MG63 (cell line): ENCODE measurements at places on chromosomes 7 and 10.

DNA sequence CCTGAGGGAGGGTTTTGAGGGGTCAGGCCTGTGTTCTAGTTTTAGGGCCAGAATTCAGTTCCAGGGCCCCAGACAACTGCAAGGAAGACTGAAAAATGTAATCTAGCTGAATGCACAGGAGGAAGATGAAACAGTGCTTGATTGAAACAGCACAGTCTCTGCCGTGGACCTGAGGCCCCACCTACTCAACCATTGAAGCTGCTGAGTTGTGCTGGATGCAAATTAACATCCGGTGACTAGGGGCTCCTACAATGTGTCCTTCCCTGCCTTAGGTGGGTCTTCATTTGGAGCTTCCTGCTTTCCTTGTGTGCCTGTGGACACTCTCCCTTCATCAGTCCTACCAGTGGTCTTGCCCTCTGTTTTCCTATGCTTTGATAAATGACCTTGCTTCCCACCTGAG, 5.7 kb downstream of the GLRX3 start:
- no peak for DNase-seq

DNA sequence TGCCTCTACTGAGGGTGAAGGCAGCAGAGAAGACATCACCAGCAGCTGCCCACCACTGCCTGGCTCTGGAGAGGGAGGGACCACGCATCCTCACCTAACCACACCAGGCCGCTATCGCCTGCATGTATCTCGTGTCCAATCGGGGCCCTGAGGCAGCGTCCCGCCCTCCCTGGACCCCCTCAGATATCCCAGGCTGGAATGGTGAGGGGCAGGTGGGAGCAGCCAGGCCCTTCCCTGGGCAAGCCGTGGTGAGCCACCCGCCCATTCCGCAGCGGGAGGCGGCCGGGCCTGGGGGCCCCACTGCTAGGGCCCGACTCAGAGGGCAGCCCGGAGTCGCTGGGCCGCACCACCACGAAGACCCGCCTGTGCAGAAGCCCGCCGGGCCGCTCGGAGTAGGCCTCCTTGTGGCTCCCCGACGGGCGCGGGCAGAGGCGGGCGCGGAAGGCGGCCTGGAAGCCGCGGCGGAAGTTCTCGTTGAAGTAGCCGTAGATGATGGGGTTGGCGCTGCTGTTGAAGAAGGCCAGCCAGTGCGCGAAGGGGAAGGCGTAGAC, 21.6 kb upstream of the PPA1 start:
- no peak for DNase-seq

GRCh38 chr7:95320651-95321050, 3.7 kb downstream of the PON1 start:
- DNase-seq, result no peak

GRCh38 chr7:46850563-46851330, 731.2 kb downstream of the TNS3 start:
- no peak for DNase-seq

GRCh38 chr10:98957801-98958200, 277.9 kb downstream of the HPSE2 start:
- peak; percentile 31 for DNase-seq

GRCh38 chr7:2698581-2699288, 10.7 kb downstream of the AMZ1 start:
- DNase-seq, result no peak

DNA sequence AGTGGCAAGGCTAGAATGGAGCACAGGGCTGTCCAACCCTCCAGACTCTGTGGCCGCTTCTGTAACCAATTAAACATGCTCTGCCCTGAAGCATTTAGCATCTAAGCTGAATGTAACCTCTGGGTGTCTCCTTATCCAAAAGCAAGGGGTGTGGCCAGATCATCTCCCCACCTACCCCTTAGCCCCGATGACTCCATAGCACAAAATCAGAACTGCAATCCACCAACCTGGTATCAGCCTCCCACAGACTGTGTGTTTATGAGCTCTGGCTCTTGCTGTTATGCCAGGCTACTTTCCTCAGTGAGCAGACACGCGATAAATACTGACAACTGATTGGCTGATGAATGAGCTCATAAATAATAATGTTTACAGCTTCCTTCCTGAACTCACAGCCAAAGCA, 3.2 kb downstream of the FRMD4A start:
- peak; percentile 54 for DNase-seq

DNA sequence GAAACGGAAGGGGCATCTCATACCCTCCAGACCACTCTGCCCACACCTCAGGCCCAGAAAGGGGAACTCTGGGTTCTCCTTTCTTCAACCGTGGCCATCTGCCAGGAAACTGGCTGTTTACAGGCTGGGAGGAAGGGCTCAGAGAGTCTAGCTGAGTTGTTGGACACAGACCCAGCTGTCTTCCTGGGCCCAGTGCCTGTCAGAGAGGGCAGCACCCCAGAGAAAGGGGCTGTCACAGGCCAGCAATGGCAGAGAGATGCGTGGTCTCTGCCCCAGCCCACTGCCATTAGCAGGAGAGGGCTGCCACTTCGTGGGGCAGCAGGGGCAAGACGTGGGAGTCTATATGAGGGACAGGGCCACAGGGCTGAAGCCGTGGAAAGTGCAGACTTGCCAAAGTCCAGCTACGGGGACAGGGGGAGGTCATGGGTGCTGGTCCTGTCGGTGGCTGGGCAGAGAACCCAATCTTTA, 11.0 kb downstream of the GRID1 start:
- DNase-seq, result no peak

- peak; percentile 68 for DNase-seq
These were observed at the start of gene DLX6 for GRCh38 chr7:97005183-97006054. Gene DLX6 (plus strand): TSS chr7:97005553. CDS start chr7:97005978, 425 bp downstream.

DNA sequence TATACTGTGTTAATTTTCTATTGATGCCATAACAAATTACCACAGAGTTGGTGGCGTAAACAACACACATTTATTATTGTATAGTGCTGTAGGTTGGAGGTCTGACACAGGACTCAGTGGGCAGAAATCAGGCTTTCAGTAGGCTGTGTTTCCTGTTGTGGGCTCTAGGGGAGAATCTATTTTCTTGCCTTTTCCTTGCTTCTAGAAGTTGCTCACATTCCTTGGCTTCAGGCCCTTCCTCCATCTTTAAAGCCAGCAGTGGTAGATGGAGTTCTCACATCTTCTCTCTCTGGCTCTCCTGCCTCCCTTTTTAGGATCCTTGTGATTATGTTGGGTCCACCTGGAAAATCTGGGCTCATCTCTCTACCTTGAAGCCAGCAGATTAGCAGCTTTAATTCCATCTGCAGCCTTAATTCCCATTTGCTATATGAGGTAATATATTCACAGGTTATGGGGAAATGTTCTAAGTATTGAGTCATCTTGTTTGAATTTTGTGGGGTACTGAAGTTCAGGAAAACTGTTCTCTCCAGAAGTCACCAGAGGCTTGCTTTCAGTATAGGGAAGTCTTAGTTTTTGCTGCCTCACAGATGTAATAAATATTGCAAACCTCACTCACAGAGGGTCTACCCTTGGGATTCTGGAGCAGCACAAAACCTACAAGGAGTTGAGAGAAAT, 38.9 kb downstream of the CCNY start:
- DNase-seq, result no peak

DNA sequence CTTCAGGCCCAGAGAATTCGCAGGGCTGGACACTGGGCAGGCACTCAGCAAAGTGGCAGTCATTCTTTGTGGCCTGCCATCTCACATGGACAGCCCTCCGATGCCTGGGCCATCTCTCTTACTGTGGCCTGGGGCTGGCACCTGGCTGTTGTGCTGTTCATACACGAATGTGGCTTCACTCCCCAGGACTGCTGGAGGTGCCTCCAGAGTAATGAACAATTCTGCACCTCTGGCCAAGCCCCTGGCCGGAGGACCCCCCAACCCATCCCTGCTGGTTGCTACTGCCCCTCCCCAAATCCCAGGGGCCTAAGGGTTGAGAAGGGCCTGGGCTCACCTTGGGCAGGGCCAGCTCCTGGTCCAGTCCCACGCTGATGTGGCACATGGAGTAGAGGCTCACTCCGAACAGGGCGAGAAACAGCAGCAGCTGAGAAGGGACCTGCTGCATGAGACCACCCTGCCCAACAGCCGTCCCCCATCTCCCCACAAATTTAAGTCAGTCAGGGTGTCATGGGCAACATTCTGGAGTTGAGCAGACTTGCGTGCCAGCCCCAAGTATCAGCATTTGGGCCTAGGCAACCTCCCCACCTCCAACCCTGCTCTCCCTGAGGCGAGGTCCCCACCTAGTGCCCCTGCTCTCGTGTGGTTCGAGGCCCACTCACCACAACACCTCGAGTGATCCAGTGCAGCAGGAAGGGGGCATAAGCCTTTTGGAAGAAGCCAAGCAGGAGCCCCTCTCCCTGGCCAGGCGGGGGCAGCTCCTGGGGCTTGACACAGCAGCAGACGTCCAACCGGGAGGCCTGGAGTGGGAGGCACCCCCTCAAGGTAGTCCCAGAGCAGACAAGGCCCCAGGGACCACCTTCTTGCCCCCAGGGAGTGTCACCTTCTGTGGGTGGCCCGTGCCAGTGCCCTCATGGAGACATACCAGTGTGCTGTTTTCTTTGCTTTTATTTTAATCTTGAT, 9.4 kb downstream of the NPC1L1 start:
- no peak for DNase-seq

GRCh38 chr10:68327889-68328786, 3.7 kb upstream of the HNRNPH3 start:
- no peak for DNase-seq

GRCh38 chr10:108598320-108598695, 1325.0 kb downstream of the XPNPEP1 start:
- DNase-seq, result no peak

GRCh38 chr10:58909881-58910280, 266.6 kb upstream of the PHYHIPL start:
- DNase-seq, result no peak

DNA sequence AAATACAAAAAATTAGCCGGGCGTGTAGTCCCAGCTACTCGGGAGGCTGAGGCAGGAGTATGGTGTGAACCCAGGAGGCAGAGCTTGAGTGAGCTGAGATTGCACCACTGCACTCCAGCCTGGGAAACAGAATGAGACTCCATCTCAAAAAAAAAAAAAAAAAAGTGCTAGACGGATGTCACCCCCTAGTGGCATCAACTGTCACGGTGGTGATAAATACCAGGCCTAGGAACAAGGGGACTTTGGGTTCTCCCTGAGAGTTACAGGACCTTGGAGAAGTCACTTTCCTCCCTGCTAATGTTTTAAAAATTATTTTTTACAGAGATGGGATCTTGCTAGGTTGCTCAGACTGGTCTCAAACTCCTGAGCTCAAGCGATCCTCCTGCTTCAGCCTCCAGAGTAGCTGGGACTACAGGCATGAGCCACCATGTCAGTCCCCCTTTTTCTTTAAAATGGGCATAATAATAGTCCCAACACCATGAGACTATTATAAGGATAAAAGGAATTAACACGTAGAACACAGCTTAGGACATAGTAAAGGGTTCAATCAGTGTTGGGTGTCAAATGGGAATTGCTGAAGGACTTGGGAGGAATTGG, 2.6 kb upstream of the TMEM130 start:
- DNase-seq, result no peak

DNA sequence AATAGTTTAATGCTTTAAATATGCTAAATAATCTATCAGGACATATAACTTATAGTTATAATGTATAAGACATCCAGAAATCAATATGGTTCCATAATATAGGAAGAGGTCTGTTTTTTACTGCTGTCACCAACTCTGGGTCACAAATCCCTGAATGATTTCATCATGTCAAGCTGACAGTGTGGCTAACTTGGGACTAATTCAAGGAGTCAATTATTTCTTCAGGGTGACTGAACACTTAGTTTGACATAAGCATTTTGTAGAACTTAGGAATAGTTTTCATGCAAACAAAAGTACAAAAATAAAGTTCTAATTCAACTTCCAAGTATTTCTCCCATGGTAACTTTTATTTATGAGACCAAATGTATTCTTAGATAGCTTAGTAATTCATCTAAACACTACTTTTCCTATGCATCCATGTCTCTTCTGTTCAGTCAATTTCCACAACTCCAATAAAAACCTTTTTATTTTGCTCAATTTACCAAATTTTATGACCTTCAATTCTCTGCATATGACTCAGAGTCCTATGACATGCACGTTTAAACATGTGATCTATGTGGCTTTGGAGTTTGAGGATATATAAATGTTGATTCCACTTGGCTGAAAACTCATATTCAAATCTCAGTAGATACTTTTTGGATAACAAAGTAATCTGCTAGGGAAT, 40.3 kb upstream of the GNAT3 start:
- no peak for DNase-seq

DNA sequence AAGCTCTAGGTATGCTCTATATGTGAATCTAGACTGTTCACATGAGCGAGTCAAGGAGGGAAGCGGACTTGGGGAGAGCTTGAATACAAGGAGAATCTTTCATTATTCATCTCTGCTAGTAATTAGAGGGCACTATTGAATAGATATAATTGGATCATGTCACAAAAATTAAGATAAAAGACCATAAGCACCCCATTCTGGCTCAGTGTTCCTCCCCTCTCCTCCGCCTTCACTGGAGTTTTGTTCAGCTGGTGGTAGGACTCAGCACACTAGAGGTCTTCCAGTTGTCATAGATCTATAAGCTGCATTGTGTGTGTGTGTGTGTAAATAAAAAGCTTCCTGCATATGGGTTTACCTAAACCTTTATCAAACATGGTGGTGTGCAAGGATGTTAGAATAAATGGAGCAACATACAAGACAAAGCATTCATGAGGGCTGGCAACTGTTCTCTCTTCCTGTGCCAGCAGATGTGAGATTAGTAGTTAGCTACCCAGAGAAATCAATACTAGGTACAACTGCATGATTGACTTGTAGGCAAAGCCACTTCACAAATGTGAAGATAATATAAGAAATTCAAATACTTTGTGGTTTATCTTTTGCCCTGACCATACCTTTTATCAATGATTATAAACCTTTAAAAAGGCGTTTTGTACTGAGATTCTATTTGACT, 142.6 kb downstream of the CREB5 start:
- no peak for DNase-seq

GRCh38 chr10:17023386-17024298, 106.0 kb downstream of the CUBN start:
- peak; percentile 89 for DNase-seq

GRCh38 chr10:124724279-124725027, 19.7 kb downstream of the FAM53B start:
- DNase-seq, result no peak

DNA sequence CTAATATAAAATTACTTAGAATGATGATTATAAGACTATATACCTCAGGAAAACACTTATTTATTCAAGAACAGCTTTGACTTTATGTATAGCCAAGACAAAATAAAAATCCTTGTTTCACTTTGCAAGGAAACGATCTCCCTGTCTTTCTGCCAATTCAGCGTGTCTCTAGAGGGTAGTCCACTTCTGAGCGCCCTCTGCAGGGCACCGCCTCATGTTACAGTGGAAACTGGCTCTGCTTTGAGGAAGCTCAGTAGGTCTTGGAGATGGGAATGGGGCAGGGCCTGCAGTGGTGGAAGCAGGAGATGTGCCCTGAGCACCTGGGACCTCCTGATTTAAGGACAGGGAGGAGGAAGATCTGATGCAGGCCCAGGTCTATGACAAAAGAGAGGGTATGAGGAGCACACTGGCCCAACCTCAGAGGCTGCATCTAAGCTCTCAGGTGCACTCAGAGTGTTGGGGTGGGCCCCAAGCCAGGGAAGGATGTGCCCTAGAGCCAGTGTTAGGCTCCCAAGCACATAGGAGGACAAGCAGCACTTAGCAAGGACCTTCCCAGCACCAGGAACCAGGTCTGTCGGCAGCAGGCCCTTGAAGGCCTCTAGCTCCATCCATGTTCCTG, 481.0 kb downstream of the TNS3 start:
- DNase-seq, result peak; percentile 74

- no peak for DNase-seq
These were observed 285.8 kb downstream of the BMPER start for GRCh38 chr7:34191162-34191561.
